ENCODE measurements at places on chromosomes 4 and X.

- DNase-seq: no peak
- no peaks in the 10 kb centered on the region for H3K27me3 ChIP-seq
- H3K4me1 ChIP-seq: no peaks in the 10 kb centered on the region
- no peak overlapping the region for H3K27ac ChIP-seq
Observed at GRCh38 chrX:48864210-48864609, 28.8 kb upstream of the PCSK1N start.

DNA sequence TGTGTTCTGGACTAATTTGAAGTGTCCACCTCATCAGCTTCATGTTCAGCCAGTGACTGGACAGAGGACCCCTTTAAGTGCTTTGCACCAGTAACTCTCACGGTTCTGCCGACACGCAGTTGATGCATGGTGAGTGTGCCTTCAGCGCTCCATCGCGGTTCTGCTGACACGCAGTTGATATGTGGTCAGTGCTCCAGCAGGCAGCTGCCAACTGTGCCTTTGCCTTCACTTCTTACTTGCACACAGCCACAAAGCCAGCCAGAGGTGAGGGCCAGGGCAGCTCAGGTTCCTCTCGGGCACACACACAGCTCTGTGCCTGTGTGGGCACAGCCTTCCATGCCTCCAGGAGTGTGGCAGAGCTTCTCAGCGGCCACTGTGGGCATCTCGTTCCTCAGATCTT lies 12.4 kb downstream of the NKX1-1 start:
- H3K27ac ChIP-seq: no peak overlapping the region
- H3K27me3 ChIP-seq: no peaks in the 10 kb centered on the region
- no peaks in the 10 kb centered on the region for H3K36me3 ChIP-seq
- DNase-seq: no peak

- DNase-seq: no peak
- H3K27ac ChIP-seq: no peak overlapping the region
- no peaks in the 10 kb centered on the region for H3K27me3 ChIP-seq
- no peaks in the 10 kb centered on the region for H3K36me3 ChIP-seq
Observed at GRCh38 chr4:20895988-20896387, 195.7 kb downstream of the PACRGL start.

DNA sequence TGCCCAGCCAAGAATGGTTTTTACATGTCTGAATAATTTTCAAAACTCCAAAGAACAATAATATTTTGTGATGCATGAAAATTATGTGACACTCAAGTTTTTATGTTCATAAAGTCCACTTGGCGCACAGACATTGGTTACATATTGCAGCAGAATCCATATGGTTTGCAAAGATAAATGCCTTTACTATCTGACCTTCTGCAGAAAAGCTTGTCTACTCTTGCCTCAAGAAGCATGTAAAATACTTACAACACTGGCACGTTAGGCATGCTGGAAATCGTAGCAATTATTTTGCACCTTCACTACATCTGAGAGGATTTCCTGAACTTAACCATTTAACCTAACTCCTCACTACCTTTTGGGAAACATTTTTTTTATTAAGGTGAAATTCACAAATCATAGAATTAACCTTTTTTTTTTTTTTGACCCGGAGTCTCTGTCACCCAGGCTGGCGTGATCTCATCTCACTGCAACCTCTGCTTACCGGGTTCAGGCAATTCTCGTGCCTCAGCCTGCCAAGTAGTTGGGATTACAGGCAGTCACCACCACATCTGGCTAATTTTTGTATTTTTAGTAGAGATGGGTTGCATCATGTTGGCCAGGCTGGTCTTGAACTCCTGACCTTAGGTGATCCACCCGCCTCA lies 3.5 kb upstream of the XG start:
- no peak overlapping the region for H3K27ac ChIP-seq
- no peak overlapping the region for H3K4me3 ChIP-seq

DNA sequence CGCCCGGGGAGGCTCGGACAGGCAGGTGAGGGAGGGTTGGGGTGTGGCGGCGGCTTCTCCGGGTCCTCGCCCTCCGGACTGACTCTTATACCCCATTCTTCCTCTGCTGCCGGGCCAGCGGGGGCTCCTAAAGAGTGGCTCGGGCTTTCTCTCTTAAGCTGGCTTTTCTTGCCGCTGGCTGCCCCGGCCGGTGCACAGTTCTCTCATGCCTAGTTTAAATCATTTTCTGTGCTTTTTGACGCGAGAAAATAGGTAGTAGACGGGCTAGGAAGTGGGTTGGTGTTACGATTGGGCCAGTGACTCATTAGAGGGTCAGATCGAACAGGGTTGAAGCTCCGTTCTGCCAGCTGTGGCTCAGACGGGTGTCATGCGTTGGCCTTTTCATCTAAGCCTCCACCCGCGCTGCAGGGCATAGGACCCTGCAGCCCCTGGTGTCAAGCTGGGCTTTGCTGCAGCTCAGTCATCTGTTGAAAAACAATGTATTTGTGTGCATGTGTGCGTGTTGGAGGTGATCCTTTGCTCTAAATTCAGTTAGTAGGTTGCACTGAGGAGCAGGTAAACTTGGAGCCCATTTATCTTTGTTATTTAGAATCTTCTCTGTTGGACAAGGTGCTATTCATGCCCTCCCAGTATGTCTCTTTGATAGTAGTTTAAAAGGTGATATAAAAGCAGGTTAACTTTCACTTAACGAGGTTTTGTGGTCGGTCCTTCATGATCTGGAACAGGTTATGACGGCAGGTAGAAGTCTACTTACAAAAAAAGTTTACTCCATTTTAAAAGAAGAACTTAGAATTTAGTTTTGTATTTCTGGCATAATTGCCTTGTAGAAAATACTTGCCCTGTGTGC lies 802 bp downstream of the BMP2K start:
- peak overlapping the region; percentile 98 for H3K27ac ChIP-seq
- peak; percentile 43 for DNase-seq
- peaks cover 30% of the 10 kb centered on the region for H3K4me1 ChIP-seq
- H3K36me3 ChIP-seq: no peaks in the 10 kb centered on the region

GRCh38 chr4:5874811-5875449 lies 18.0 kb downstream of the CRMP1 start:
- no peaks in the 10 kb centered on the region for H3K27me3 ChIP-seq
- no peak for DNase-seq
- no peaks in the 10 kb centered on the region for H3K36me3 ChIP-seq
- no peaks in the 10 kb centered on the region for H3K4me1 ChIP-seq
- no peak overlapping the region for H3K4me3 ChIP-seq

DNA sequence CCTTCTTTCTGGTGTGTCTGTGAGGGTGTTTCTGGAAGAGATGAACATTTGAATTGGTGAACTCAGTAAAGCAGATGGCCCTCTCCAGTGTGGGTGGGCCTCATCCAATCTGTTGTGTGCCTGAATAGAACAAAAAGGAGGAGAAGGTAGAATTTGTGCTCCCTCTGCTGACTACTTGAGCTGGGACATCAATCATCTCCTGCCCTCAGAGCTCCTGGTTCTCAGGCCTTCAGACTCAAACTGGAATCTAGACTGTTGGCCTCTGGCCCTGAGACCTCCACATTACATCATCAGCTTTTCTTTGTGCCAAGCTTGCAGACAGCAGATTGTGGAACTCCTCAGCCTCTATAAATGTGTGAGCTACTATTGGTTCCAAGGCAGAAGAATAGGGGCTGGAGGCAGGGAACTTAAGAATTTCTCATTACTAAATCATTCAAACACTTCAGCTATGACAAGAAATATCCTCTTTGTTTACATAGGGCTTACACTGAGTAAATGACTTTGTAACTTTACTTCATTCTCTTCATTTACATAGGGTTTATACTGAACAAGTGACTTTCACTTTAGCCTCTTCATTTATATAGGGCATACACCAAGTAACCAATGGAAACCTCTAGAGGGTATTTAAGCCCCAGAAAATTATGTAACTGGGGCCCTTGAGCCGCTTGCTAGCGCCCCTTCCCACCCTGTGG lies 86.9 kb upstream of the NWD2 start:
- H3K27ac ChIP-seq: no peak overlapping the region
- H3K4me1 ChIP-seq: no peaks in the 10 kb centered on the region
- H3K27me3 ChIP-seq: no peaks in the 10 kb centered on the region
- H3K4me3 ChIP-seq: no peak overlapping the region

GRCh38 chr4:53637348-53637747 lies 46.1 kb upstream of the LNX1 start:
- H3K27me3 ChIP-seq: no peaks in the 10 kb centered on the region
- peaks cover 28% of the 10 kb centered on the region for H3K4me1 ChIP-seq
- H3K36me3 ChIP-seq: no peaks in the 10 kb centered on the region
- no peak for DNase-seq
- no peak overlapping the region for H3K4me3 ChIP-seq
- no peak overlapping the region for H3K27ac ChIP-seq

DNA sequence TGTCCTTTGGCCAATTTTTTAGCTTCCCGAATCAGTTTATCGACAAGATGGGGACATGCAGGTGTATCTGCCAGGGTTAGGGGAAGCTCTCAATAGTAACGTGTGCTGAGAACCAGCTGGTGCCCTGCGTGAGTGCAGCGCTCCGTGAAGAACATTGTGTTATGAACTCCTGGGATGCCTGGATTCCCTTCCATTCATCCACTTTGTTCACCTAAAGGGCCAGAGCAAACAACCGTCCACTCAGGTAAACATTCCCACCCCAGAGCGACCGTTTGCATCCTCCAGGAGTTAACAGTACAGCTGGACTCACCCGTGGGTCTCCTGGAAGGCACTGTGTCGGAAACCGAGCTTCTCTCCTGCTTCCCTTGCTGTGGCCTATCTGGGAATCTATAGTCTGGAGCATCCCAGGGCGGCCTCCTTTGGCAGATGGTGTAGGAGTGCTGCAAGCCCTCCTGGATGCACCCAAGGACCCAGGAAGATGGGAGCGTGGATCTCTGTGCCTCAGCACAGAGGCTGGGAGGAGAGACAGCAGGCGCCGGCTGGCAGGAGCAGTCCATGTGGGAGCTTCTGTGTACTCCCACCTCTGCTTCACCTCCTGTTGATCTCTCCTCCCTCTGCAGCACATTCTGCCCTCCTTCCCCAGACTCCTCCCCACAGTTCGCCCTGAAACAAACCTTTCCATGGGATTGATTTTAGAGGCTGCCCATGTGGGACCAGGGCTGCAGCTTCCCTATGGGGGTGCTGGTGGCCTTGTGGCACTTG lies 62.7 kb downstream of the SHROOM2 start:
- H3K36me3 ChIP-seq: no peaks in the 10 kb centered on the region
- no peaks in the 10 kb centered on the region for H3K27me3 ChIP-seq
- H3K4me3 ChIP-seq: no peak overlapping the region
- H3K4me1 ChIP-seq: no peaks in the 10 kb centered on the region
- H3K27ac ChIP-seq: no peak overlapping the region

DNA sequence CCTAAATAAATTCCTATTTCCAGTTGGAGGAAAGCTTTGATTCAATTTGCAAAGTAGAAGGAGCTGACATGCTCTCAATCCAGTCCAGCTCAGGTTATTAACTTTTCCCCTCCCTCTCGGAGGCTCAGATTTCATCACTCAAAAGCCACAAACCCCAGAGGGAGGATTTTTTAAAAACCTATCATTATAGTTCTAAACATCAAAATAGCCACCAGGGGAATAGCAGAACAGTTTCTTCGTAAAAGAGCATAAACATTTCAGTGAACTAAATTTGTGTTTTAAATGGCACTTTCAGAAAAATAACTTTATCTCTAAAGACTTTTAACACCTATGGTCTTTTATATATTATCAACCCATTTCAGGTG lies 8.8 kb downstream of the GPRIN3 start:
- DNase-seq: no peak
- no peaks in the 10 kb centered on the region for H3K36me3 ChIP-seq
- H3K27me3 ChIP-seq: no peaks in the 10 kb centered on the region

GRCh38 chr4:162586266-162586665 lies 422.5 kb upstream of the FSTL5 start:
- no peaks in the 10 kb centered on the region for H3K4me1 ChIP-seq
- no peak overlapping the region for H3K27ac ChIP-seq
- no peak for DNase-seq
- H3K27me3 ChIP-seq: no peaks in the 10 kb centered on the region
- no peak overlapping the region for H3K4me3 ChIP-seq
- H3K36me3 ChIP-seq: no peaks in the 10 kb centered on the region

DNA sequence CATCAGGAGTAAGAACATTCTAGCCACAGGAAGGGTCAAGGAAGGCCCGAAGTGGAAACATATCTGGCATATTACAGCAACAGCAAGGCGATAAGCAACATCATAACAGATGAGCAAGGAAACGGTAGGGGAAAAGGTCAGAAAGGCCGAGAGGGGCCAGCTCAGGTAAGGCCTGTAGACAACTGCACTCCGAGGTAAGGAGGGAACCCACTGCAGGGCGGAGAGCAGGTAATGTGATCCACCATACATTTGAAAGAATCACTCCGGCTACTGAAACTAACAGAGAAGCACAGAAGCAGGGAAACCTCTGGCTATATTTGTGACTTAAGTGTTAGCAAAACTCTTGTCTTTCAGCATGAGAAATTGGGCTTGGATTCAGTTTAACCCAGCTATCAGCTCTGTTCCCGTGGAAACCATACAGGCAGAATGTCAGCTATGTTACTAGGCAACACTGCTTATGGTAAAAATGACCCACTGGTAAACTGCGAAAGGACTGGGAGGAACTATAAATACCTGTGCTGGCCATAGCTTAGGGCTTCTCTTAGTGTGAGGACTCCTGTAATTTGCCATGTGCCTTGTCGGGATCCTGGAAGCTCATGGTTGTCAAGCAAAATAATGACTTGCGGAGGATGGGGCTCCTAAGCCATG lies 31.0 kb downstream of the FRYL start:
- H3K4me1 ChIP-seq: peaks cover 14% of the 10 kb centered on the region
- no peaks in the 10 kb centered on the region for H3K27me3 ChIP-seq
- no peak overlapping the region for H3K4me3 ChIP-seq
- H3K27ac ChIP-seq: no peak overlapping the region

DNA sequence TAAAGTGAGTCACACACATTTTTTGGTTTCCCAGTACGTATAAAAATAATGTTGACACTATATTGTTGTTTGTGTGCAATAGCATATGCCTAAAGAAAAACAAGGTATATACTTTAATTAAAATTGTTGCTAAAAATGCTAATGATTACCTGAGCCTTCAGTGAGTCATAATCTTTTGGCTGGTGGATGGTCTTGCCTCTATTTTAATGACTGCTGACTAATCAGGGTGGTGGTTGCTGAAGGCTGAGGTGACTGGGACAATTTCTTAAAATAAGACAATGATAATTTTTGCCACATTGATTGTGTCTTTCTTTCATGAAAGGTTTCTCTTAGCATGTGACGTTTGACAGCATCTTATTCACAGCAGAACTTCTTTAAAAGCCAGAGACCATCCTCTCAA lies 21.0 kb upstream of the ANXA10 start:
- H3K4me1 ChIP-seq: no peaks in the 10 kb centered on the region
- no peaks in the 10 kb centered on the region for H3K27me3 ChIP-seq

DNA sequence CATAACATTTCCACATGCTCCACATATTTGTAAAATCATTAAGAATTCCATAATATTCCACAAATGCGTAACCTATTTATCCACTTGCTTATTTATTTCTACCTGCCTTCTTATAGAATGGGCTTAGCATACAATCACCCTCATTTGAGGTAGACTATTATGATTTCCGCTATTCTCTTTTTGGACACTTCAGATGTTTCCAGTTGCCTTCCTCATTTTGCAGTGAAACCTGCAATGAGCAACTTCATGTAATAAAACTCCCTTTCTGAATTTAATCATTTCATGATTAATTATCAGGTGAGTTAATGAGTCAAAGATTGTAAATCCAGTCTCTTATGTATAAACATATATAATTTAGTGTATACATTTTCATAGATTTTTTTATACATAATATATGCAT lies 58.0 kb downstream of the PPP3CA start:
- peaks cover 41% of the 10 kb centered on the region for H3K4me1 ChIP-seq

GRCh38 chr4:7607156-7607910 lies 172.6 kb upstream of the PSAPL1 start:
- DNase-seq: no peak
- no peak overlapping the region for H3K4me3 ChIP-seq
- no peak overlapping the region for H3K27ac ChIP-seq
- H3K36me3 ChIP-seq: no peaks in the 10 kb centered on the region
- H3K4me1 ChIP-seq: no peaks in the 10 kb centered on the region

Data from body of pancreas (tissue), 4 donors.